ENCODE measurements at places on chromosomes 7 and 10.

DNA sequence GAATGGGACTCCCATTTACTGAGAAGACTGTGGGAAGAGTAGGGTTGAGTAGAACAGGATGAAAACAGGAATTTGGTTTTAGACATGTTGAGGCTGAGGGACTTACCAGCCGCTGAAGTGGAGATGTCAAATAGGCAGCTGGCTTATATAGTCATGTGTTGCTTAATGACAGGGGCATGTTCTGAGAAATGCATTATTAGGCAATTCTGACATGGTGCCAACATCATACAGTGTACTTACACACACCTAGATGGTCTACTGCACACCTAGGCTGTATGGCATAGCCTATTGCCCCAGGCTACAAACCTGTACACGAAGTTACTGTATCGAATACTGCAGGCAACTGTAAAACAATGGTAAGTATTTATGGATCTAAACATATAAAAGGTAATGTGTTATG is 17.5 kb downstream of the ARL3 start:
- no peak for DNase-seq

DNA sequence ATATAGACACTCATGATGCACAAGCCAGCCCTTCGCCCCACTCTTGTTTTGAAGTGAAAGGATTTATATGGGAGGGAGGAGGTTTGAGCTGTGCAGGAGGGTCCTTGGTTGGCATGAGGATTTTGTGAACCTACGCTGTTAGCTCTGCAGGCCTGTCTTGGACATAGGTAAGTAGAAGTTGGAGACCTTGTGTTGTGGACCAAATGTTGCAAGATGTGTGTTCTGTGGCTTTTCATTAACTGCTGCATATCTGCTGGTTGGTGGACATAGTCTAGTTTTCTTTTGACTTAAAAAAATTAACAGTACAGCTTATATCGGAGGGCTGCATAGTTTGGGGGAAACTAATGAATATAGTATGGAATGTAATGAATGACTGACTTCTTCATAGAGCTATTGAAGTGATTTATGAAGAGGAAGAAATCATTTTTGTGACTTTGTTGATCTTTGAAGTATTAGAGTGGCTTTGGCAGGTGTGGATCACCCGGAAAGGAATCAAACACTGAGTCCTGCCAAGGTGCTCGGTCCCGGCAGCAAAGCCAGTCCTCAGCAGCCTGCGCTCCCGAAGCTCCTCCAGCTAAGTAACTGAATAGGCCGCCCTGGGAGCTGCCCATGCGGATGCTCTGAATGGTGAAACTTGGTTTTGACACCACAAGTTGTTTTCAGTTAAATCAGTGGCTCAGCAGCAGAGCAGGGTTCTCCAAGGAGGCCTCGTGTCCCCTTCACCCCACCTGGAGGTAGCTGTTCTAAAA is 3.2 kb downstream of the MGMT start:
- DNase-seq: no peak

- no peak for DNase-seq
These were observed 83.6 kb downstream of the LRRN3 start for GRCh38 chr7:111174510-111174909.

DNA sequence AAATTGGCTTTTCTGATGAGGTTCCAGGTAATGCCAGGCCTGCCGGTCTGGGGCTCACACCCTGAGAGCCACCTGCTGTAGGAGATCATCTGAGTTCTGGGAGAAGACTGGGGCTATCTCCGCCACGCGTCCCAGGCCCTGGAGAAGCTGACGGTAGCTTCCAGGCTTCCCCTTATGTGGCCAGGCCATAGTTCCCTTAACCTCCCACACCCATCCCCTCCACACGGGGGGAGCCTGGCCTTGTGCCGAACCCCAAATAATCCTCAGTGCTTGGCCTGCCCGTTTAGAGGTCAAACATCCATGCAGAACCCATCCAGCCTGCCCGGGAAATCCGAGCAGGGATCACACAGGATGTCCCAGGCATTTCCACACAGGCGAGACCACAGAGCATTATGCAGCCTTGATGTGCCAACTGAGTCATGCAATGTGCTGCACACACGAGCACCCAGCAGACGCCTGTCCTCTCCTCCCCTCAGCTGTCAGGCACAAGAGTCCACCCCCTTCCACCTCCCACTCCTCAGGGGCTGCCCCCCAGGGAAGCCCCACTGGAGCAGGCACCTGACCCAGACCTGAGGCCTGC is 176.2 kb downstream of the PRKAG2 start:
- no peak for DNase-seq

DNA sequence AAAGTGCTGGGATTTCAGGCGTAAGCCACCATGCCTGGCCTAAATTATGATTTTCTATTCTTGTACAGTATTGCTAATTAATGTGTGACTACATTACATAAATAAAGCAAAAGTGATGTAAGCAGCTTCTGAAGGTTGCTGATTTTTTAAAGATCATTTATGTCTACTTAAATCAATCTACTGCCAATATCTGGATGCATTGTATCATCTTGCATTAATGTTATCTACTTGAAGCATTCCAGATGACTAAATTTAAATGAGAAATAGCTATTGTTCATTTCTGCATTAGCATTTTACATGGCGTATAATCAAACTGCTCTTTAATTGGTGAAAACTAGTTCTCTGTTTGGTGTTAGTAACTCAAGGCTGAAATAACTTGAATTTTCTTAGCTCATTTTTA is 37.1 kb upstream of the HIBADH start:
- no peak for DNase-seq

DNA sequence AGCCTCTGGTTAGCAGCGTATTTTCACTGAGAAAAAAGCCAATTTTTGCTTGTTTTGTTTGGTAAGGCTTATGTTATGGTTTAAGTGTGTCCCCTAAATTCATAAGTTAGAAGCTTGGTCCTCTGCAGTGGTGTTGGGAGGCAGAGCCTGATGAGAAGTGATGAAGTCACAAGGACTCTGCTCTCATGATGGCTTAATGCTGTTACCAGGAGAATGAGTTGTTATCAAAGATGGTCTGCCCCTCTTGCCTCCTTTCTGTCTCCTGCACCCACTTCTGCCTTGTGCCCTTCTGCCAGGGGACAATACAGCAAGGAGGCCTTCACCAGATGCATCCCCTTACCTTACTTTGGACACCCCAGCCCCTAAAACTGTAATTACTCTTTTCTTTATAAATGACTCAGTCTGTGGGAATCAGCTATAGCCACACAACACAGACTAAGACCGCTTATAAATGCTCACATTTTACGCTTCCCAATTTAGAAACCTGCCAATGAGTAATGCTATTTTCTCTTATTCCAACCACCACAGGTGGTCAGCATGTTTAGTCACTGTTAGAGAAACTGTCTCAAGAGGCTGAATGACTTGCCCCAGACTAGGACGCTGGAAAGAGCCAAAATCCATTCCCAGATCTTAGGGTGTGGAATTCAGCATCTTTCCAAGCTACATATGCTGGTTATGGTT is 6.1 kb upstream of the PKD1L1 start:
- DNase-seq: no peak

DNA sequence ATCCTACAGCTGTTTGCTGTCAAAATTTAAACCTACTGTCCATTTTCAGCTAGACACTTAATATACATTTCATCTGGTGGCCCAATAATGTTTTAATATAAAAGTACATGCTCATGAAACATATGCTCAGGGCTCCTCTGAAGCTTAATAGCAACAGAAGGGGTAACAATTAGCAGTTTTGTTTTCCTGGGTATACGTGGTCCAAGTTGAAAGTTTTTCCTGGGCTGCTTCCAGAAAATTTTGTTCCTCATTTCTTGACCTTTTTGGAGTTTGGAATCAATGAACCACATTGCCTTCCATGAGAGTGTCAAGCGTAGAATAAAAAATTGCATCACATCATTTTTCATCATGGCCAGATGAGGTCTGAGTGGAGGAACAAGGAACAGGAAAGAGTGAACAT is 537.3 kb upstream of the MGMT start:
- DNase-seq: no peak

GRCh38 chr10:38007991-38008390 is 2.5 kb upstream of the ZNF33A start:
- DNase-seq: no peak

- DNase-seq: no peak
These were observed 94.9 kb upstream of the KCNIP2 start for GRCh38 chr10:101938305-101939007.

- DNase-seq: no peak
These were observed 104.1 kb downstream of the AUTS2 start for GRCh38 chr7:69702357-69702756.

GRCh38 chr10:82498976-82499375 is 624.0 kb downstream of the NRG3 start:
- no peak for DNase-seq

DNA sequence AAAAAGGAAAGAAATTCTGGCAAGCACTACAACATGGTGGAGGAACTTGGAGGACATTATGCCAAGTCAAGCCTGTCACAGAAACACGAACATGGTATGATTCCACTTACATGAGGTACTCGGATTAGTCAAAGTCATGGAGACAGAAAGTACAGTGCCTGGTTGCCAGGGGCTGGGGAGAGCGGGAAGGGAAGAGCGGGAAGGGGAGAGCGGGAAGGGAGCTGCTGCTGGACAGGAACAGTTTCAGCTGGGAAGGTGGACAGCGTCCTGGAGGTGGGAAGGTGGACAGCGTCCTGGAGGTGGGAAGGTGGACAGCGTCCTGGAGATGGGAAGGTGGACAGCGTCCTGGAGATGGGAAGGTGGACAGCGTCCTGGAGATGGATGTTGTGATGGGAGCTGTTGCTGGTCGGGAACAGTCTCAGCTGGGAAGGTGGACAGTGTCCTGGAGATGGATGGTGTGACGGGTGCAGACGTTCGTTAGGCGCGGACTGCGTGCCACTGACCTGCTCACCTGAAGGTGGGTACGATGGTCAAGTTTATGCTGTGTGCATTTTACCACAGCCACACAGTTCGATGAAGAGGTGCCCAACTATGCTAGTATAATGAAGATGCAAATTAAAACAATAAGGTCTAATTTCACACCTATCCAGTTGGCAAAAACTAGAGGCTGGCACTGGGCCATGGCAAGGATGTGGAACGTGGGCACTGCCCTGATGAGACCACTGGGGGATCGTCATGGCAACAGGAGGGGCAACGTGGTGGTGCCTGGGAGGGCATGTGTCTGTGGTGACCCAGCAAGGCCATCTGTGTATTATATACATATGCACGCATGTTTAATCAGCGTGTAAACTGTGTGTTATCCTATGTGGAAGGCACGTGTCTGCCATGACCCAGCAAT is 103.8 kb downstream of the NKX6-2 start:
- no peak for DNase-seq

GRCh38 chr7:95598511-95598910 is 2.2 kb upstream of the PDK4 start:
- no peak for DNase-seq

DNA sequence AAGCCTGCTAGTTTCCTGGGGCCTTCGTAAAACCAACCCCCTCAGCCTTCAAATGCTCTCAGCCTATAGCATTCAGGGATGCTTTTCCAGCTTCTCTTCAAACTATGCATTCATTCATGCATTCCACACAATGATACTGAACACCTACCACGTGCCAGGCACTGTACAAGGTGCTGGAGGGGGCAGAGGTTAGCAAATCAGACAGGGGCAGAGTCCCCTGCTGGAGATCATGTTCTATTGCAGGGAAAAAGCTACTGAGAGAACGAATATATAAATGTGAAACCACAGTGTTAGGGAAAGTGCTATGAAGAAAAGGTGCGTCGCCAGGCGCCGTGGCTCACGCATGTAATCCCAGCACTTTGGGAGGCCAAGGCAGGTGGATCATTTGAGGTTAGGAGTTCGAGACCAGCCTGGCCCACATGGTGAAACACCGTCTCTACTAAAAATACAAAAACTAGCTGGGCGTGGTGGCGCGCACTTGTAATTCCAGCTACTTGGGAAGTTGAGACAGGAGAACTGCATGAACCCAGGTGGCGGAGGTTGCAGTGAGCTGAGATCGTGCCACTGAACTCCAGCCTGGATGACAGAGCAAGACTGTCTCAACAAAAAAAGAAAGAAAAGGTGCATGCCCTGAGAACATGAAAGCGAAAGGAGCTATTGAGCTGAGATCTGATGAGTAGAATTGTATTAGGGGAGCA is 64.6 kb upstream of the CALN1 start:
- DNase-seq: no peak

DNA sequence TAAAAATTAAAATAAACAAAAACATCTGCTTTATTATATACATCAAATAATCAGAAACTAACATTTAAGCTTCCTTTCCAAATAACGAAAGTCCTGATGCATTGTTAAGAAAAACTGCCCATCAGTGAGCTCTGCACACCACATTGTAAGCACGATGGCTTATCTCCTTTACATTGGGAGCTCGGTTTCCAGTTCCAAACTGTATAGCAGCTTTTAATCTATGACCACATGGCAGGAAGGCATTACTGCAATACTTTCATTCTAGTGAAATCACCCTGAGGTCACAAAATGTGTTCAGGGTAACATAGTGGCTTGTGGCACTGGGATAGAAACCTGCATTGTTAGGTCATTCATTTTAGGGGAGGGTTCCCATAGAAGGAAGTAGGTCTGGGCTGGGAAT is 146.3 kb downstream of the ZNF22 start:
- no peak for DNase-seq

- no peak for DNase-seq
These were observed 2.0 kb downstream of the CYP26C1 start for GRCh38 chr10:93062514-93063143.

DNA sequence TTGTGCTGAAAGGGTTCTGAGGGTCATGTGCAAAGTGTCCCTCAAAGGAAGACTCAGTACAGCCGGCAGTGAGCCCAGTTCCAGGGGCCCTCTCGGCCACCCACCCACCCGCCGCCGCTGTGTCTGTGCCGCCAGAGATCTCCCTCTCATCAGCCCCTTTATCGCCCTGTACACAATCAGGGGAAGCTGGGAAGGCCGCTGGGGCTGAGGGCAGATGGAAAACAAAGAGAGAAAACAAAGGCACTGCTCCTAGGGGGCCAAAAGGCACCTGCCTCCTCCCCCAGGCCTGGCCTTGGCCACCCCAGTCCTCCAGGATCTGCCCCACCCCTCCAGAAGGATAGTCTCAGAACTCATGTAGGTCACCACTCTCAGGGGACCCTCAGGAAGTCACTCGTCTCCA is 67.0 kb downstream of the ZMIZ1 start:
- DNase-seq: no peak

GRCh38 chr10:91838199-91838598 is 40.0 kb downstream of the TNKS2 start:
- no peak for DNase-seq

GRCh38 chr10:36232935-36233334 is 590.8 kb upstream of the FZD8 start:
- DNase-seq: no peak

DNA sequence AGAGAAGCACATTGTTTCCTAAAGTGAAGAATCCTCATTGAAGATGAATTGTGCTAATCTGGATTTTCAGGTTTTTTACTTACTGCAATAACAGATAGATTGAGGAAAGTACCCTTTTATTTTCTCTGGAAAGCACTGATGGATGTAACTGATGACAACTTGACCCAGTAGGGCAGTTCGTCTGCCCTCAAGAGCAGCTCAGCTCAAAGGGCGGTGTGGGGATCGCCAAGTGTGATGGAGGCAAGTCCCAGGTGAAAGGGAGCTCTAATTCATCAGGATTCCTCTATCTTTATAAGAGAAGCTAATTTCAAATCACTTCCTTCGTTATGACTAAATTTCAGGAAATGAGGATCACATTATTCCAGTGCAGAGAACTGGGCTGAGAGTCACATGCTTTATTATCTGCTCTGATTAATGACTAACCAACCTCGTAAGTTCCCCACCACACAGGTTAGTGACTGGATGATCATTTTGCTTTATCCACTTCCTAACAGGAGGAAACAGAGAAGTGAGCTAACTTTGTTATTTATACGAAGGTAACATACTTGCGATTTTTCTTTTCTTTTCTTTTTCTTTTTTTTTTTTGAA is 98.8 kb downstream of the PFKFB3 start:
- DNase-seq: no peak

- DNase-seq: no peak
These were observed 494.7 kb downstream of the CCSER2 start for GRCh38 chr10:84822931-84823630.

Data from NCI-H1048 (cell line).